ENCODE measurements at places on chromosomes 1 and 21.
A peak's percentile ranks its signal among the peaks of the same experiment; 100 is the strongest.

DNA sequence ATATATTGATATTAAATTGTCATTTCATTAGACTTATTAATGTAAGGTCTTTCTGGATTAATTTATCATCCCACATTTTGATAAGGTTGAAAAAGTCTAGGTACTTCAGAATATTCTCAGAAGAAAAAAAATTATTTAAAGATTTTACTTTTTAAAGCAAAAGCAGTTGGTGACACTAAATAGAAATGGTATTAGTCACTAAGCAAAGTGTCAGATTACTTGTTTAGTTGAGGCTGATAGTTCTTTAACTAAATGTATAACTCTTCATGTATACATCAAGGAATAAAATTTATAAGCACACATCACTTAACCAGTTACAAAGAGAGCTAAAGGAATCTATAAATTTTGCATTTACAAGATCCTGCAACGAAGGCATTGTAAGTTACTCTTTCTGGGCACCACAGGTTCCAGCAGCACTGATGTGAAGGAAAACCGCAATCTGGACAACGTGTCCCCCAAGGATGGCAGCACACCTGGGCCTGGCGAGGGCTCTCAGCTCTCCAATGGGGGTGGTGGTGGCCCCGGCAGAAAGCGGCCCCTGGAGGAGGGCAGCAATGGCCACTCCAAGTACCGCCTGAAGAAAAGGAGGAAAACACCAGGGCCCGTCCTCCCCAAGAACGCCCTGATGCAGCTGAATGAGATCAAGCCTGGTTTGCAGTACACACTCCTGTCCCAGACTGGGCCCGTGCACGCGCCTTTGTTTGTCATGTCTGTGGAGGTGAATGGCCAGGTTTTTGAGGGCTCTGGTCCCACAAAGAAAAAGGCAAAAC, 101.1 kb downstream of the ADARB1 start:
- no peak for DNase-seq

DNA sequence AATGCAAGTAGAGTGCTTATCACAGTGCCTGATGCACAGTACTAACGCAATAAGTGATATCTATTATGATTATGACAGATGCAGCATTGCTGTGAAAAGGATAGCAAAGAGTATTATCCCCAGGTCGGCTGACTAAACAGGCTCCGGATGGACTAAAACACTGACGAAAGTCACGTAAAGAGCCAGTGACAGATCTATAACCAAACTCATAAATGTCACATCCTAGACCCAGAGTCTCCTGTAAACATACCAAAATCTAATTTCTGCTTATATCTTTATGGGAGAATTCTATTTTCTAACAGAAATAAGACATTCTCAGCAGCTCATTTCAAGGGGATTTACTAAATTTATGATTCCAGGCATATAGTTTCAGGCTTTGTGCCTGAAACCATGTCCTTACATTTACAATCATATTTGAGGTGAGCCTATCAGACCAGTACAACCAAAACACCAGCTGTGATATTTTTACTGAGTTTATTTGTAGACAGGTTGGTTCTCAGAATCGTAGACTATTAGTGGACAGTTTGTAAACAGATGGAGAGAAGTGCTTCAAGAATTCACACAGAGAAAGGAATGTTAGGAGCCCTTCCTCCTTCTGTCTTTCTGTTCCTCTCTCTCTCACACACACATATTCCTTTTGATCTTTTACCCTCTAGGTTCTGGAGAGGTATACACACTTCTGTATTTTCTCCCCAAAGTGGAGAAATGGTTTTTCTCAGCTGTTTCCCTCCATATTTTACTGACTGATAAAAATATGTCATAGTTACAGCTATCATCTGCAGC, 52.4 kb upstream of the WDR26 start:
- DNase-seq: no peak

- DNase-seq: no peak
Measured at GRCh38 chr1:210237479-210237878, 4.9 kb downstream of the SERTAD4 start.

- DNase-seq: no peak
Measured at GRCh38 chr1:118247593-118247992, 62.6 kb upstream of the SPAG17 start.

DNA sequence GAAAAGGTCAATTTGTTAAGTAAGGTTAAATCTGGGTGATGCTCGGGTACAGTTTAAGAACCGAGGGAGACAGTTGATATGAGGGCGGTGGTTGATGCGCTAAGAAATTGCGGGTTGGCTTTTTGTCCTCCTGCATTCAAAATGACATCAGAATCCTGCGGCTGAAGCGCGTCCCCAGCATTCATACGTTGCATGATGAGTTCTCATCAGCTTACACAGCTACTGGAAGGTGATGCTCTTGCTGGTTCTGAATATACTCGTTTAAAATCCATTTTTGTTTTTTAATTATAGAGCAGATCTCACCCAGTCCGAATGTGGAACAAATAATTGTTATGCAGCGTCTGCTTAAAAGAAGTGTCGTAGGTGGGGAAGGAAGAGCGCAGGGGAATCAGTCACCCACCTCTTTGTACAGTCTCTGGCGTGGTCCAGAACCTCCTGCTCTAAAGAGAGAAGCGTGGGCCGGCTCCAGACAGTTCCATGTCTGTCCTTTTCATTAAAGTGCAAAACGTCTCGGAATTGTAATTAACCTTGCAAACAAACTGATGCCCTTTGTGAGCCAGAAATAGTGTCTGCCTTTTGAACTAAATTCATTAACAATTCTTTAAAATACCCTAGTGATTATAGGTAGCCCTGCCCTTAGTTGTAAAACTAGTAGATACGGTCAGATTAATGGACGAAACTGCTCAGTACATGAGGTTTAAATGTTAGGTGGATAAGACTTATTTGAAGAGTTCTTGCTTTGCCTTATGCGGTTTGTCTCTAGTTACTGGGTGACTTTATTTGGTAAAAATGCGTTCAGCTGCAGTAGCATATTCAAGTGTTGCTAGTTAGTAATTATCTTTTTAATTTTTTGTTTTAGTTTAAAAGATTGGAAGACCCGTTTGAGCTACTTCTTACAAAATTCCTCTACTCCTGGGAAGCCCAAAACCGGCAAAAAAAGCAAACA, 741 bp downstream of the RGS2 start:
- DNase-seq: peak; percentile 48

GRCh38 chr1:229390130-229390529, 43.8 kb downstream of the ACTA1 start:
- DNase-seq: no peak

DNA sequence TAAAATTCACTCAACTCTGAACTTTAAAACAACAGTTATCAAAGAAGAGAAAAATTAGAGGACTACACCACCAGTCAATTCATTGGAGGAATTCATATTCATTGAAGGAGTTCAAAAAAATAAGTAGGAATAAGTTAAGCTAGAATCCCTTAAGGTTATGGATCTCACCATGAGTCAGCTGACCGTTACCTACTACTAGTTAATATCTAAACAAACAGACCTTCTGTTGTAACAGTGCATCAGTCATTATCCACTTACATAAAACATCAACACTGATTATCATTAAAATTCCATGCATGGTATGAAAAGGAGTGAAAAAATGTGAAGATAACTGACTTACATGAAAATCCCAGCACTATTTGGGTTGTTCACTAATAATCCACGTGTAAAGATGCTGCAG, 44.9 kb downstream of the FOXJ3 start:
- DNase-seq: no peak

DNA sequence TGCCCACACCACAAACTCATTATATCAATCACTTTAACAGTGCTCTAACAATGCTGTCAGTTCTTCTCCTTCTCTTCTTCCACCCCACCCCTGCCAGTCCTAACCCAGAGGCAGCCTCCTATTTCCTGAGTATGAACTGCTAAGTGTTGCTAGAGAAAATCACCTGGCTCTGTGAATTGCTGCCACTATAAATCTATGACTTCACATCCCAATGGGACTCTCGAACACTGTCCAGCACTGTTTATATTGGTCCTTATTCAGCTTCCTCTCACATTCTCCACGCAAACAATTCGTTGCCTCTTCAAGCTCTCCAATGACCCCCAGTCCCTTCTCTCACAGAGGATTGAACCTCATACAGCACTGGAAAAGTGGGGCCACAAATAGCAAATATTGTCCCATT, 27.0 kb upstream of the USH2A start:
- no peak for DNase-seq

GRCh38 chr1:235326719-235327558, 1.0 kb downstream of the ARID4B start:
- DNase-seq: peak; percentile 40

DNA sequence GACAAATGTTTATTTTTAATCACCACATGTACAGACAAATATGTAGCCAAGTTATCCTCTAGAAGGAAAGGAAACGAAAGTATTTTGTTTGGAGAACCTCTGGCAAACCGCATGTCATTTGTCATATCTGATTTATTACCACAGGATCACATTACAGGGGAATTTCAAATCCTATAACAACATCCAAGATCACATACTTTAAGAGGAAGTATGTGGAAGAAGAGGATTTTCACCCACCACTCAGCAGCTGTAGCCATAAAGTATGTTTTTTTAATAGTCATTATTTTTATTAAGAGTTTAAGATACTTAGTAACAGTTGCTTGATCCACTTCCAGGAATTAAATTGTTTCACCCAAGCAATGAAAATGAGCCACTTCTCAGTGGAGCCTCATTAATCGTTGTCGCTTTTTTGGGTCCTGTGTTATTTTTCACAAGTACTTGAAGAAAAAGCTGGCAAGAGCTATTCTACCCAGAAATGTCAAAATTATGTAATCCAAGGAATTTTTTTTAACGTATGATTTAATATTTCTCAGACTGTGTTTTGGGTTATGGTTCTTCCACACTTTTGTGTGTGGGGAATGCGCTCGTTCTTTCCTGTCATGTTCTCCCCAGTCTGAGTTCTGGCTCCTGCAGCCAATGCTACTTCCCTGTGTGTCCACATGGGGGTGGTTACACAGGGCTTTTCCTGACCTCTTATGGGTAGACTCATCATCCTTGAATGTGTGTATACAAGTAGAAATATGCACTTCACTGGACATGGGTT, 6.9 kb downstream of the SERTAD4 start:
- no peak for DNase-seq

GRCh38 chr1:230149751-230150584, 82.9 kb downstream of the GALNT2 start:
- DNase-seq: no peak

DNA sequence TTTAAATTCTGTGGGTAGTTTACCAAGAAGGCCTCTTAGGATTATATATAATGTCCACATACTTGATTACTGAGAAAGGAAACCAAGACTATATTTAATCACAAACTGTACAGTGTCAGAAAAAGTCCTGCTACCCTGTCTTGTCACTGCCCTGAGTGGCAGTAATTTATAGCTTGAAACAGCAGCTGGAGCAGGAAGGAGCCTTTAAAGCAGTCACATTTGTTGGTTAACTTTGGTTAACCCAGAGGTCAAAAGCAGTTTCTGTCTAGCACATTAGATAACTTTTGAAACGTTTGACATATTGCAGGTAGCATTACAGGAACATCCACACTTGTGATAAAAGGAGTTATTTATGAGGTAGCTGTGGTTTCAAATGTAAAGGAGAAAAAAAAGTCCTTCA, 161.7 kb downstream of the ROR1 start:
- DNase-seq: no peak

GRCh38 chr1:58459911-58460310, 86.6 kb downstream of the OMA1 start:
- no peak for DNase-seq

GRCh38 chr1:229759037-229759435, 133.0 kb downstream of the URB2 start:
- DNase-seq: no peak

DNA sequence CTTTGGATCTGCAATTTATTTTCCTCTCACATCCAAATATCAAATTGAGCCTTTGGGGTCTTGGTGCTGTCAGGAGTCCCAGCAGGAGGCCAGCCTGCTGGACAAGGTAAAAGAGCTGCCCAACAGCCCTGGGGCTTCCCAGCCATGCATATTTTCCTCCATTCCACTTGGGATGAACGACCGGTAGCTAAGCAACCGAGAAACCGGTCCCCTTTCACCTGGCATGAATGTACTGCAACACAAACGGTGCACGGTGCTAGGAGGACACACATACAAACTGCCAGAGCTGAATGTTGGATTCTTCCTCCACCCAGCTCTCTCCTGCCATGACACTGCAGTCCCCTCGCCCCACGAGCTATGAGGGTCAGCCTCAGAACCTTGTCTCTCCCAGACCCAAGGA, 42.7 kb downstream of the BCAR3 start:
- DNase-seq: no peak

GRCh38 chr21:36171741-36172331, 15.2 kb downstream of the DOP1B start:
- DNase-seq: no peak

DNA sequence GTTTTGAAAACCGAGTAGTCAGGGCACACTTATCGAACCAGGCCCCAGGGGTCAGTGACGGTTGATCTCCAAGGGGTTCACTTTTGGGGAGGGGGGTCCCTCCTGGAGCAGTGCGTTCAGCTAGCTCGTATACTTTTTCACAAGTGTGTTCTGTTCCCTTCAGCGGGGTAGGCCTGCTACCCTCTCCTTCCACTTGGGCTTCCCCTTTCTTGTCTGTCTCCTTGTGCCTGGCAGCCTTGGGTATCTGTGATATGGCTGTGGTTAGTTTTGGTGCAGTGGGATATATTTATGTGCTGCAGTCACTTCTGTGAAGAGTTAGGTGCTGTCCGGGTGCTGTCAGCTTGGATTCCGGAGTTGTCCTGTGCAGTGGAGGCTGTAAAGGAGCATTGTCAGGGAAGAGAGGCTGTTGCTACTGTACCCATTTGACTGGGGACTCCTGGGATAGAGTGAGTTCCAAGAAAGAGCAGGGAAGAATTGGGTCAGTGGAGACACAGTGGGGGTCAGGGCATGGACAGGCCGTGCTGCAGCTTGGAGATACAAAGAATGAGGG, 29.7 kb downstream of the ADARB1 start:
- DNase-seq: no peak

- no peak for DNase-seq
Measured at GRCh38 chr1:94339206-94339927, 78.8 kb upstream of the ABCD3 start.

- DNase-seq: no peak
Measured at GRCh38 chr1:211384524-211384923, 57.9 kb downstream of the TRAF5 start.

- no peak for DNase-seq
Measured at GRCh38 chr21:42673633-42674328, 20.4 kb downstream of the PDE9A start.

GRCh38 chr1:187909382-187909781, 1080.6 kb downstream of the PLA2G4A start:
- DNase-seq: no peak

- DNase-seq: peak; percentile 82
Measured at GRCh38 chr21:38219049-38219628, 37.7 kb upstream of the KCNJ15 start.

GRCh38 chr1:117058810-117059209, 1.3 kb upstream of the TTF2 start:
- DNase-seq: no peak

All from adrenal gland (tissue), 19 donors.